ENCODE measurements at places on chromosomes 11 and 22.

DNA sequence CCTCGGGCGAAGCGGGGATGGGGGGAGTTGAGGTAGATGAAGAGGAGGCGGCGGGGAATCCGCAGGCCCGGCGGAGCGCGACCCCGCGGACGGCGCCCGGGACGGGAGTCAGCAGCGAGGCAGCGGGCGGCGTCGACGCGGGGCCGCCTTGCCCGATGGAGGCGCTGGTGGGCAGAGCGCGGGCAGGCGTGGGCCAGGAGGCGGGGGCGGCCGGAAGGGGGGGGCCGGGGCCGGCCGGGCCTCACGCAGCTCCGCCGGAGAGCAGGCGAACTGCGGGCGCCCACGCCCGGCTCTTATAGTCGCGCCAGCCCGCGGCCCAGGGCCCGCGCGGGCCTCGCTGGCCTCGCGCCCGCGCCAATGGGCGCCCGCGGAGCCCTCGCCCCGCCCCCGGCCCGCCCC, at the start of gene IGF2:
IGF2 (minus strand) TSS at position 267 of the 399 bp plus-strand sequence. CDS start 3,866 bp downstream, outside the sequence.
- no peak for DNase-seq

GRCh38 chr11:108392353-108392752, 75.0 kb downstream of the C11orf65 start:
- no peak for DNase-seq

- DNase-seq = no peak
Measured at GRCh38 chr11:36214480-36214879, 74.7 kb downstream of the COMMD9 start.

DNA sequence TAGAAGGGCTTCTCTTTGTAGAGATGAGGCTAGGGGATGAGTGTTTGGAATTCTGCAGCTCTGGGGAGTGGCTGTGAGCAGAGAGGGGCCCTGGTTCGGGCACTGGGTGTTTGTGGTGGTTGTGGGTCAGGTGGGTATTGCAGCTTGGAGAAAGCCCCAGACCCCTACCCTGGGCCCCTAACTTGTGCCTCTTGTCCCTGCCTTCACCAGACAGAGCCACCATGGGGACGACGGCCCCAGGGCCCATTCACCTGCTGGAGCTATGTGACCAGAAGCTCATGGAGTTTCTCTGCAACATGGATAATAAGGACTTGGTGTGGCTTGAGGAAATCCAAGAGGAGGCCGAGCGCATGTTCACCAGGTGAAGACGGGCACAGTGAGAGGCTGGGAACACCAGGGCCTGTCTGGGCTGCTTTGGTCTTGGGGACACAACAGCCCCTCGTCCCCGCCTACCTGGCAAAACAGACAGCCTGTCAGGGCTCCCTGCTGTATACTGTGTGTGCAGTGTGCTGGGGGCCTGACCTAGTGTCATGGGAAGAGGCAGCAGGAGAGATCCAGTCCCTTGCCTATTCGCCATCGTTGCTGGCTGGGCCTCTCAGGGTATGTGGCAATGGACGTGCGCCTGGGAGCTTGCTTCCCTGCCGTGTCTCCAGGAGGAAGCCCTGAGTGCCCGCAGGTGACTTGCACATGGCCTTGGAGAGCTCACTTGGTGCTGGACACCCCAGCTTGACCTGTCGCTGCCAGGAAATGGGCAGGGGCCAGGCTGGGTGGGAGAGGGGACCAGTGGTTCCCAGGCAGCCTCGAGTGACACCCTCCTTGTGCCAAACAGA, 4.3 kb downstream of the INCENP start:
- peak; percentile 45 for DNase-seq

GRCh38 chr11:10742460-10743208, 8.4 kb upstream of the CTR9 start:
- DNase-seq = no peak

GRCh38 chr11:16070573-16070972, 285.8 kb downstream of the SOX6 start:
- no peak for DNase-seq

DNA sequence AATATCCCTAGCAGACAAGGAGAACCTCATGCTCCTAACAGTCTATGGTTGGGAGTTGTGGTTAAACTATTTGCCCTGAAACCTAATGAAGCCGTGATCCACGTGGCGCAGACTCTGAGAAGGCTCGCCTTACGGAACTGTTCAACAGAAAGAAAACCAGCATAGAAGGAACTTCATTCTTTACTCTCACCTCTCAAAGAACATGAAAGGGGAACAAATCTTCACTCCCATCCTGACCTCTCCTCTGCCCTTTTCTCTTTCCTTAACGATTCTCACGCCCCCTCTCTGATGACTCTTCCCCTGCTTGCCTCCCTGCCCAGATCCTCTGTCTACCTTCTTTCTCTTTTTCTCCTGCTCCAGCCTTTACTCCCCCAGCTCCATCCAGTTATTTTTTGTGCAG, 54.2 kb downstream of the IRAG1 start:
- no peak for DNase-seq

GRCh38 chr11:88508759-88509581, 171.4 kb upstream of the CTSC start:
- no peak for DNase-seq

GRCh38 chr22:19882446-19883381, 28.0 kb upstream of the GNB1L start:
- DNase-seq = peak; percentile 85

GRCh38 chr22:37146051-37146385, 3.7 kb downstream of the IL2RB start:
- no peak for DNase-seq

GRCh38 chr11:130897262-130898182, 18.8 kb downstream of the SNX19 start:
- no peak for DNase-seq

GRCh38 chr11:17558916-17559315, 11.9 kb downstream of the OTOG start:
- DNase-seq = peak; percentile 57
